ENCODE measurements at places on chromosomes 3 and 15.

DNA sequence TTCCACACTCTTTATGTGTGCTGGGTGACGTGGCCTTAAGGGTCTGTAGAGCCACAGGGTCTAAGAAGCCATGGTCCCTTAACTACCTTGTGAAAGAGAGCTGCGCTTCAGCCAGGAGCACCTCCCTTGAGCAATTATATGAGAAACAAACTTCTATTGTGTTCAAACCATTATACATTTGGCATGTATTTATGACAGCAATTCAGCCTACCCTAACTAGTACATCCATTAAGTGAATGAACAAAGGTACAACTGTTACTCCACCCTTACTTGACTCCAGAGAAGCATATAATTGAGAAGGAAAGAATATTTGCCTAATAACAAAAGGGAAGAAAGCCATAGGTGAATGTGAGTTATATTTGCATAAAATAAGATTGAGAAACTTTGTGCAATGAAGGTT is 69.8 kb upstream of the BOC start:
- no peak for DNase-seq

DNA sequence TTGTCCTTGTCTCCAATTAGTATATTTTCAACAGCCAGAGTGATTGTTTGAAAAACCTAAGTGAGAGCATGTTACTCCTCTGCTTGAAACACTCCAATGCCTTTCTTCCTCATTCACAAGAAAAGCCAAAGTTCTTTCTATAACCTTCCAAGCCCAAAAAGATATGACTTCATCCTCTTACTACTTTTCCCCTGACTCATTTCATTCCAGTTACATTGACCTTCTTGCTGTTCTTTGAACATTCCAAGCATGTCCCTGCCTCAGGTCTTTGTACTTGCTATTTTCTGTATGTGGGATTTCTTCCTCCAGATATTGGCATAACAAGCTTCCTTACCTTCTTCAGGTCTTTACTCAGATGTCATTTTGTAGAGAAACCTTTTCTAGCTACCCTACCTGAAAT is 28.3 kb downstream of the EHHADH start:
- no peak for DNase-seq

- no peak for DNase-seq
Observed at GRCh38 chr15:55394694-55395093, 13.5 kb downstream of the CCPG1 start.

- DNase-seq = no peak
Observed at GRCh38 chr15:75227663-75228280, 26.1 kb downstream of the C15orf39 start.

GRCh38 chr3:194132465-194133286 is 3.3 kb upstream of the HES1 start:
- DNase-seq = no peak
